ENCODE measurements at places on chromosomes 13 and 19. TPM values are rescaled to one million over a fixed set of nuclear protein-coding genes. Genes with fewer than 3 reads are reported as not detected.

The CD70 gene
- not detected for total RNA-seq

The THSD1 gene
- total RNA-seq: 67.3 TPM

The OSCAR gene
- 0.19 TPM for total RNA-seq

The CYP4F12 gene
- not detected for total RNA-seq

The CYP4F3 gene
- total RNA-seq: not detected

All from vein endothelial cell (primary cell).